Anterior cingulate cortex (tissue), 58 donors: ENCODE measurements at places on chromosomes 5 and 9.

DNA sequence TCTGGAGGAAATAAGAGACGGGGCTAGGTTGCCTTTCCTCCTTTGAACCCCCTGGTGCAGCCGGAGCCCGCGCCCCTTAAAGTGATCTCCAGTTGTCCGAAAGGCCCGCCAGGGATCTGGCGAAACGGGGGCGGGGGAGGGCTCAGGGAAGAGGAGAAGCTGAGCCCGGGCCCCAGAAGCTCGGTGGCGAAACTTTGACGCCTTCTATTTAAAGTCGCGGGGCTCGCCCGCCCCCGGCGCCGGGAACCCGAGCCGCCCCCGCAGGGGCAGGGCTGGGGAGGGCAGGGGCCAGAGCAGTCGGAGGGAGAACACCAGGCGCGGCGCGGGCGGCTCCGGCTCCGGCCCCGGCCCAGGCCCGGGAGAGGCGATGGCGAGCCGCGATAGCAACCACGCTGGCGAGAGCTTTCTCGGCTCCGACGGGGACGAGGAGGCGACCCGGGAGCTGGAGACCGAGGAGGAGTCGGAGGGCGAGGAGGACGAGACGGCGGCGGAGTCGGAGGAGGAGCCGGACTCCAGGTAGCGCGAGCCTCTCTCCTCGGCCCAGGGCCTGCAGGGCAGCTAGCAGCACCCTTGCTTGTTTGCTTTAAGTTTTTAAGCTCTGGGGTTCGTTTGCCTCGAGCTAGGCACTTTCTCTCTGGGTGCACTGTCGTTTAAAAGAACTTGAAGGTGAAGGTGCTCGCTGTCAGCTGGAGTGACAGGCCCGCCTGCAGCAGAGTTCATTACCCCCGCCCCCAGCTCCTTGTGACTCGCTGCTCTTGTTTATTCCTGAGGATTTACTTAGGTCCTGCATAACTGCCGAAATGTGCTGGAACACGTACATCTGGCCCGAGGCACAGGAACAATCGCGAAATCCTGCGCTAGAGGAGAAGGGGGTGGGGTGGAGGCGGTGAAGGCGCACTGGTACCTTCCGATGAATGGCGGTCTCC lies at the start of gene CMYA5:
Gene CMYA5 (plus strand): TSS at position 296 of the 926 bp plus-strand sequence. CDS start 72 bp downstream, at position 368.
- peak; percentile 16 for DNase-seq

GRCh38 chr5:56464935-56465768 lies 232.0 kb upstream of the ANKRD55 start:
- no peak for DNase-seq

GRCh38 chr9:106861640-106862109 lies 1.3 kb upstream of the ZNF462 start:
- no peak for DNase-seq

- no peak for DNase-seq
Observed at GRCh38 chr5:27341342-27341741, 303.0 kb upstream of the CDH9 start.

DNA sequence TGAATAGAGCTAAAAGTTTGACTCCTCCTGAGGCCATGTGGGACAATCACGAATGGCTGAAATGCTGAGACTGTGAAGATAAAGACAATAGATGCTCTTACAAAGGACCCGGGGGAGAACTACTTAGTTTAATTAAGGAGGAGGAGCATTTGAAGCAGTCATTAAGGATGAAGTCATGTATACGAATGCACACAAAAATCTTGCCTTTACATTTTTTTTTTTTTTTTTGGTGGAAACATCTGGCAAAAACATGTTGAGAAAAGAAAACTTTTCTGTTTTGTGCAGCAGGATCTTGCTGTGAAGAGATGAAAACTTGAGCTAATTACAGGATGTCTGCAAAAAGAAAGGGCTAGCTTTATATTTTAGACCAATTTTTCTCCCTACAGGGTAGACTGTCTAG lies 42.3 kb upstream of the NR3C1 start:
- no peak for DNase-seq

DNA sequence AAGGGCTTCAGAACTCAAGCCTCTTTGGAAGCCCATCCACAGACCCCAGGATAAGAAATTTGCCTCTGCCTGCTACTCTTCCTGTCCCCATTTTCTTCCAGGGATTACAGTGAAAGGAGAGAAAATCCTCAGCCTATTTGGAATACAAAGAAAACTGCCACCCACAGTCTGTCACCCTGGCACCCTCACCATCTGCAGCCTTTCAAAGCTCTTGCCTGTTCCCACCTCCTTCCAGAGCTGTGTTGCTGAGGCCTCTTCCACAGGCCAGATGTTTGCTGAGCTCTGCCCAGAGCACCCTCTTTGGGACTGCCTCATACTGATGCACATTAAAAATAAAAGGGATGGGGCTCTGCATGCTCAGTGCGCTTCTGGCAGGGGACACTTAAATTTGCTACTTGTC lies 35.9 kb upstream of the TAF1L start:
- DNase-seq = no peak

DNA sequence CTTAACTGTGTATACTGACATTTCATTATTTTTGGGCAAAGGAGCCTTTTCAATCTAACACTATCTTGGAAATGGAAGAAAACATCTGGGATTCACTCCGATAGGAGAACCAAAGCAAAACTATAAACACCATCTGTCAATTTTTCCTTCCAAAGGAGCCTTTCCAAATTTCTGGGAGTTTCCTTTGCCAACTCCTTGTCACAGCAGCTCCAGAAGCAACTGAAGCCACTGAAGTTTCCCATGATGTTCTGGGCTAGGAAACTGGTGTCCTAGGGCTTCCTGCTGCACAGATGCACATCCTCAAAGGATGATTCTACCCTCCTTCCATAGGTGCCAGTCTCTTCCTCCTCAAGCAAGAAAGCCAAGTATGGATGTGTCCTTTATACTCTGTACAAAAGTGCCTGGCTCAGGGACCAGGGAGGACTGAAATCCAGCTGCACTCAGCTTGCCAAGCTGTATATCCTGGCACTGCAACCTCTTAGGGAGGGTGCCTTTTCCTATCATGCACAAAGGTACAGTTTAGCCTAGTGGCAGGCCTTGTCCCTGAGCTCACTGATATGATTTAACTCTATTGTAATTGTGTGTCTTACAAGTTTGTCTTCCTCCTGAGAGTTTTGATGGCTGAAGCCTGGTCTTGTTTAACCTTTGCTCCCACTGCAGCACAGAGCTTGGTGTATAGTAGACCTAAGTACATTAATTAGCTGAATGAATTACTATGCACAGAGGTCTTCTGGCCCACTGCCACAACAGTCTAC lies 8.4 kb upstream of the UBAP1 start:
- no peak for DNase-seq

GRCh38 chr5:33281431-33281843 lies 159.3 kb upstream of the TARS1 start:
- DNase-seq = no peak

GRCh38 chr5:172593306-172593705 lies 47.8 kb upstream of the NEURL1B start:
- DNase-seq = no peak

DNA sequence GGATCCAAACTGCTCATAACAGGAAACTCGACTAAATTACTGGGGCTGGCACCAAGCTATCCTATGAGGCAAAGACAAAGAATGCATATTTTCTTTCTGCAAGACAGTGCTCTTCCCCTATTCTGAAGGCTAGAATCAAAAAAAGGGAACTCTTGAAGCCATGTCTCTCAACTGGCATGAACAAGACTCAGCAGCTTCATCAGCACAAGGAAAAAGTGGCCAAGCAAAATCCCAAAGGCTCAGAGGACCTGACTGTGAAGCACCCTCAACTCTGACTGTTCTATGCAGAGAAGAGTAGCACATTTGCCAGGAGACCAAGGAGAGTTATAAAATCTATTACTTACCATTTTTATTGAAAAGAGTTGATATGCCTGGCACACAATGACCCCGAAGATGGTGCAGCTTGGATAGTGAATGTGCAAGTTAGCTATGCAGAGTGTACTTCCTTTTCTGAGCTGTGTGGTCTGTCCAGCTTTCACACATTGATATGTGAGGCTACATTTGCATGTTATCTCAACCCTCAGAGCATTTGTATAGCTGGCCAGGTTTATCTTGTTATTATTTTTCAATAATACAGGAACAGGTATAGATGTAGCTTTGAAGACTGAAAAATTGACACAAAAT lies 51.0 kb upstream of the FYB1 start:
- DNase-seq = no peak

GRCh38 chr5:93790401-93790800 lies 49.0 kb upstream of the POU5F2 start:
- no peak for DNase-seq

DNA sequence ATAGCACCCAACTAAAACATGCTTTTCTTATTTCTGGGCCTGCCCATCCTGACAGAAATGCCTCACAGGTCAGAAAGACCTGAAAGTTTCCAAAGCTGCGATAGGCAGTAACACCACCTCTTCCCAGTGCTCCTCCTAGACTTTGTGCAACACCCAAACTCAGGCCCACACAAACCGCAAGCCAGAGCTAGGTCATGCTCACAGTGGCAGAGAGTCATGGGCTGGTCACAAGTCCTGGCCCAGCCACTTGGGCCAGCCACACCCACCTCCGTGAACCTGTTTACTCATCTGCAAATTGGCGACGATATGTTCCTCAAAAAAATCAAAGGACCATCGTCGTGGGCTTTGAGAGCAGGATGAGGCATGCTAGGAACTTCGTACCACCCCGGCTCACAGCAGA lies 44.0 kb upstream of the SLC25A51 start:
- no peak for DNase-seq

- no peak for DNase-seq
Observed at GRCh38 chr5:125992050-125992449, 431.2 kb upstream of the GRAMD2B start.
